ENCODE measurements at places on chromosomes 13 and 19.

GRCh38 chr13:46605825-46606554, 53.0 kb downstream of the LRCH1 start:
- DNase-seq = no peak

DNA sequence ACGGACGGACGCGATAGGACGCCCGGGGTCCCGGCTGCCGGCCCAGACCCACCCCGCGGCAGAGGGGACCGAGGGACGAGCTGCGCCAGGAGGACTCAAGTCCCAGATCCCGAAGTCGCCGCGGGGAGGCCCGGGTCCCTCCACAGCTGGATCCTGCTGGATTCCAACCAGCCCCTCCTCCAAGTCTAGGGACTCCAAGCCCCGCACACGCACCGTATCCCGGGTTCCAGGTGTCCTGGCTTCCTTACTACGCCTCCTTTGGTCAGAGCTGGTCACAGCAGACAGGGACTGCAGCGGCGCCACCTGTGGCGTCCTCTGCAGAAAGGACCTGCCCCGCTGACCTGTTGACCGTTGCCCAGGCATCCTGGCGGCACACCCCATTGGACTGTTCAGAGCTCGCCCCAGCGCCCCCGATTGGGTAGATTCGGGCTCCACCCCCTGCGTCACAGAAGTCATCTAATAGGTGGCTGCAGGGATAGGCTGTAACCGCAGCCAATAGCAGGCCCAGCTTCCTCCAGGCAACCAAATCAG, 29.0 kb upstream of the ZNF709 start:
- no peak for DNase-seq

DNA sequence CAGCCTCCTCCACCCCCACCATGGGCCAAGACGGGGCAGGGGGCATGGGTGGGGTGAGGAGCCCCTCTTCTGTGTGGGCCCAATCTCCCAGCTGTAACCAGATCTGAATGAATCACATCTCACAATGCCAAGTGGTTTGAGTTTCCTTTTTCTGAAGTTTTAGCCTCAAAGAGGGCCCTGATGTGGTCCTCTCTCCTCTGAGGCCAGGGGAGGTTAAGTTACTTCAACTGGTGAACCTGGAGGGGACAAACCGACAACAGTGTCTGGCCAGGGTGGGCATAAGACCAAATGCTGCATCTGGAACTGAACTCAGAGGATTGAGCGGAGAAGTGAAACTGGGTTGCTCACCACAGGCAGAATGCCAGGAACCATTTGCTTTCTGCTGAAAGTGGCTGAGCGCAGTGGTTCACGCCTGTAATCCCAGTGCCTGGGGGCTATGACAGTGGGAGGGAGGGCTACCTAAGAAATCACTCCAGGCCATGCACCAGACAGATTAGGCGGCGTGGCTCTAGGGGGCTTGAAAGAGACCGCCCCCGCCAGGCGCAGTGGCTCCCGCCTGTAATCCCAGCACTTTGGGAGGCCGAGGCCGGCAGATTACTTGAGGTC, 15.4 kb upstream of the IRGC start:
- DNase-seq = peak; percentile 83

DNA sequence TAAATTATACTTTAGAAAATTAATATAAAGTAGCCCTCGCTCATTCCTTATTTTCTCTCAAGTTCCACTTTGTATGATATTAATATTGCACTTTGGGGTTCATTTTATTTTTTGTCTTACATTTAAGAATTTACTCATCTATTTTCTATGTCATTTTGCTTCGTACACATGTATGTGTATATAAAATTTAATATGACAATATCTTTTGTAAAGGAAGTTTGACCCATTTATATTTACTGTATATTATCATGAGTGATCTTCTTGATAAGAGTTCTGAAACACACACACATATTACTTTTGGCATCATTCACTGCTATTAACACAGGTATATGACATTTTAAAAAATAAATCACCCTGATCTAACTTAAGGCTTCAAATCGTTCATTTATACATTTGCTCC, 83.1 kb downstream of the IRS2 start:
- no peak for DNase-seq

- DNase-seq = peak; percentile 37
Observed at GRCh38 chr13:59950266-59950665, 213.5 kb downstream of the DIAPH3 start.

DNA sequence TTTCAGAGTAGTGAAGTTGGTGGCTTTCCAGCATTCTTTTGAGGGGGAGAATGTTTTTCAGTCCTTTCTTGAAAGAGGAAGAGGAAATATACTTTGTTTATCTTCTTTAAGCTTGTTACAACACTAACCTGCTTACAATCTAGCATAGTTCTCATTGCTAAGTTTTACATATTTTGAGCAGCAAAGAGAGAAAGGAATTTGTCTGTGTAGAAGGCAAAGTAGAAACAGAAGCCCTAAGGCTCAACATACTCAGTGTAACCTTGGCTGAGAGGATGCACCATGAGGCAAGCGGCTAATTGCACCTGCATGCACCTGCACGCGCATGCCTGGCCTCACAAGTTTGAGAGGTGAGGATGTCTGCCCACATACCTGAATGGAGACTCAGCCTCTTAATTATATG, 2.2 kb downstream of the FRY start:
- DNase-seq = no peak

DNA sequence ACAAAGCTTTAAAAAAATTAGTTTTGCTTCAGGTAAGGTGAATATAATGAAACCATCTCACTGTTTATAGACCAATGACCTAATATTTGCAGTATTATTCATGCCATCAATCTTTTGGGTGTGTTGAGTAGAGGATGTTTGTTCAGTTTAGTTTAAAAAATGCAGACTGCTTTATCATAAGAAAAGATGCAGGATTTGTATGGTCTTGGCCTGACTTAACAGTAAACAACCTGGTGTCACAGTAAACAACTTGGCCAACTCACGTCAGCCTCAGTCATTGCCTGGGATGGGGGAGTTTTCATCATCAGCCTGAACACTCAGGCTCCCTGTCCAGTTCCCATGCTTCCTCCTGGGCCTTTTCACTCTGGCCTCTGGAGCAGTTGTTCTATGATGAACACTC, 55.1 kb downstream of the LMO7 start:
- DNase-seq = no peak

- DNase-seq = no peak
Observed at GRCh38 chr19:29526730-29527499, 1.1 kb downstream of the VSTM2B start.

DNA sequence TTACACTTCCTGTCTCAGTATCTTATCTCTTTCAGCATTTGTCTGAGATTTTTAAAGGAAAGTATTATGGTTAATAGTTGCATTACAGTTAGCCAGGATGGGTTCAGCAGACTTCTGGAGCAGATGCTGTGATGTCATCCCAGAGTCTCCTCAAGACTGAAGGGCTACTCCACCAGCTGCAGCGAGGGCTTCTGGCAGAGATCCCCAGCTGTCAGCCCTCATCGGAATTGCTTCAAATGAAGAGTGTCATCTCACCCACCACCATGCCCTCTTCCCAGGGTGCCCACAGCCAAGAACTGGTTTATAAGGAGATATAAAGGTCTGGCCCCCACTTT, 84.4 kb downstream of the FAM216B start:
- DNase-seq = no peak

DNA sequence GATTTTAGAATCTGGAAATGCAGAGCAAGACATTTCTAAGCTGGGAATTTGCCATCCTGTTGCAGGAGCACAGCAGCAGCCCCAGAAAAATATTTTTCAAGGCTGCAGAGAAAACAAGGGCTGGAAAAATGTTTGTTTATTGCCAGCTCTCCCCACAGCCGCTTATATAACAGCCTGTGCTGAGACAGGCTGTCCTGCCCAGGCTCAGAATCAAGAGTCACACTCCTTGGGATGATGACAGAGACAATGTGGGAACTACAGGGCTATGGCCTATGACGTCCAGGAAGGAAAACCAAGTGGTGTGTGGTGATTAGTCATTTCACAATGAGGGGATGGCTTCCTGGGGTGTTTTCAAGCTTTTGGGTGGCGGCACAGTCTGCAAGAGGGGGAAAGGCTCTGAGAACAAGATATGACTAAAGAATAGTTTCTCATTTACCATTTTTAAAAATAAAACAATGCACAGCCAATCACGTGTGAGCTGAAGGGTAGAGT, 136.3 kb upstream of the SERP2 start:
- DNase-seq = peak; percentile 95

DNA sequence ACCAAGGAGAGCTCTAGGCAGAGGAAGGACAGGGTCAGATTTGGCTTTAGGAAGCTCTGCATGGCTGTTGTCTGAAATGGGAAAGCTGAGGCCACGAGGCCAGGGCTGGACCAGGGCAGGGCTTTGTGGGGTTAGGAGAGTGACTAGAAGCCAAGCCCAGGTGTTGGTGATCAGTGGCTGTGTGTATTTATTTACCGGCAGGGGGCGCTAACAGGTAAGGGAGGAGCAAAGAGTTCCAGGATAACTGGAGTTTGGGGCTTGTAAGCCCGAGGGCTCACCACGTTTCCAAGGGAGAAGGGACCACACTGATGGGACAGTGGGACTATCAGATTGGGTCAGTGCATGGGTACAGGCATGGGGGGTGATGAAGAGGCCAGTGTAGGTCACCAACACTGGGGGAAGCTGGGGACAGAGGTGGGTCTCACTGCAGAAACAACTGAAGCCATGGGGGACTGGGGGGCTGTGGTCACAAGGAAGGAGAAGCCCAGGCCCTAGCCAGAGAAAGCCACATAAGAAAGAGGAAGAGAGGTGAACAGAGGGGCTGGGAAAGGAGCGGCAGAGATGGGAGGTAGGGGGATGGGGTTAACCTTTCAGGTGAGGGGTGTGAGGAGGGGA, 3.9 kb downstream of the TMEM147 start:
- DNase-seq = peak; percentile 59

- DNase-seq = no peak
Observed at GRCh38 chr19:41708481-41708880, at the start of gene CEACAM5. Gene CEACAM5 (plus strand): TSS chr19:41708626. CDS start chr19:41708732, 106 bp downstream.

DNA sequence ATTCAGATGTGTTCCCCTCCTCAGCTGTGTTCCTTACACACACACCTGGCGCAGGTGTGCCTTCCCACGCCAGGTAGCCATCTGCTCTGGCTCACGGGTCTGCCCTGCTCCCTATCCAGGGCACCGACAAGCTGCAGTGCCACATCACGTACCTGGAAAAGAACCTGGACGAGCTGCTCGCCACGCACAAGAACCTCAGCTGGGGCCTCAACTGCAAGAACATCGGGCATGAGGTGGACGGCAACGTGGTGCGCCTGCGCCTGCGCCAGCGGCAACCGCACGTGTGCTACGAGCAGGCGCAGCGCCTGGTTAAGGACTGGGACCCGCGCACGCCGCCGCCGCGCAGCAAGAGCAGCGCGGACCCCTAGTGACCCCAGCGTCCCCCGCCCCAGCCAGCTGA, 26.5 kb upstream of the CASP14 start:
- DNase-seq = no peak

DNA sequence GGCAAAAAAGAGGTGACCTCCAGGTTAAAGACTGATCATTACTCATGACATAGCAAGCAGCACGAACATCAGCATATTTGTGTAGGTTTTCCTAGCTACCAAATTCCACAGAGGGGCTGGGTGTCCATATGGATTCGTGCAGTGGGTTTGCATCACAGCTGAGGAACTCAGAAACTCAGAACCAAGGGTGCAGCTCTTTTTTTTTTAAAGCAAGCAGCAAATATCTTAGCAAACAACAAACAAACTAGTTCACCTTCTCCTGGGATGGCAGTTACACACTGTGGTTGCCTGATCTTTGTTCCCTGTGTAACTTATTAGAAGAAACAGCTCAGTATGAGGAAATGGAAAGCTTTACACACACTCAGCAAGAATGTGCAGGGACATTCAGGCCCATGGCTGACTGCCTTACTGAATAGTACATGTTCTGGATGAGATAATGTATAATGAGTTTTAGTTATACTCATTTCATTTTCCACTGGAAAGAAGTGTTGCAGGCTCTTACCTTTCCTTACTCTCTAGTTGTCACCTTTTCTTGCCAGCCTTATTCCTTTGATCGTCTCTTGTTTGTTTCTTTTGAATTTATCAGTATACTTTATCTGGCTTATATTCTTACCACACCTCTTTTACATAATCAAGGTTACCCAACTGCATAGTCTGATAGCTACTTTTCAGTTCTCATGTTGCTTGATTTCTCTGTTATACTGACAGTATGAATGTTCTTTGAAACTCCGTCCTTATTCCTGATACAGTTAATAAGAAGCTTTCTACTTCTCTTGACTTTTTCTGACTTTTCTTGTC, 4.3 kb downstream of the NDFIP2 start:
- DNase-seq = peak; percentile 86

- no peak for DNase-seq
Observed at GRCh38 chr19:29446361-29446760, 79.4 kb upstream of the VSTM2B start.

GRCh38 chr13:36418022-36418805, 14.1 kb upstream of the CCNA1 start:
- peak; percentile 73 for DNase-seq

- no peak for DNase-seq
Observed at GRCh38 chr13:32041429-32041828, 9.9 kb downstream of the FRY start.

DNA sequence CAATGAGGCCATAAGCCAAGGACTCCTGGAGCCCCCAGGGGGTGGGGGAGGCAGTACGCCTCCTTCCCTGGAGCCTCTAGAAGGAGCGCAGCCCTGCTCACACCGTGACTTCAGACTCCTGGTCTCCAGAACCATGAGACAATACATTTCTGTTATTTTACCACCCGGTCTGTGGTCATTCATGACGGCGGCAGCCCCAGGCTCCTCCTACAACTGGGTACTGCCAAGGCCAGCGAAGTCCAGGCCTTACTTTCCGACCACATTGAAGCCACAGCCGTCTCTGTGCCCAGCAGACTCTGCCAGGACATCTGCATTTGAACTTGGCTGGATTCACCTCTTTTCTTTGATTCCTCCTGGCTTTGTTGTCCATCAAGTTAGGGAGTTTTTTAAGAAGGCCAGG, 10.5 kb downstream of the GNG7 start:
- no peak for DNase-seq

DNA sequence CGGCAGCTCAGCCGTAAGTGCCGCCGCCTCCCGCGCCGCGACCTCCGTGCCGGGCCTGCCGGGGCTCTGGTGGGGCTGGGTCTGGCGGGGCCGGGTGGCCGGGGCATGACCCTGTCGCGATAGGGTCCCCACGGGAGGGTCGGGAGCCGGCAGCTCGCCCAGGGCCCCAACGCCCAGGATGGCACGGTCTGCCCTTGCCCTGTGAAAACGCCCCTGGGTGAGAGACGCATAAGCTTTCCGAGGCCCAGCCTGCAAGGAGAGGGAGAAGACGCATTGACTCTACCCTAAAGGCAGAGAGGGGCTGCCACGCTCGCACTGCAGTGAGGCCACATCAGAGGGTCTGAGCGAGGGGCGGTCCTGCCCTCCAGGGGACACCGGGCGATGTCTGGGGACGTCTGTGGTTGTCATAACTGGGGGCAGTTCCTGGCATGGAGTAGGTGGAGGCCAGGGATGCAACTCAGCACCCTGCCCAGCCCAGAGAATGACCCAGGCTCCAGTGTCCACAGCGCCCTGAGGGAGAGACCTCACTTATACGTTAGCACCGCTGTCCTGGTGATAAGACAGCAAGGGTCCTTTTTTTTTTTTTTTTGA, 539 bp downstream of the ZNF554 start:
- no peak for DNase-seq

DNA sequence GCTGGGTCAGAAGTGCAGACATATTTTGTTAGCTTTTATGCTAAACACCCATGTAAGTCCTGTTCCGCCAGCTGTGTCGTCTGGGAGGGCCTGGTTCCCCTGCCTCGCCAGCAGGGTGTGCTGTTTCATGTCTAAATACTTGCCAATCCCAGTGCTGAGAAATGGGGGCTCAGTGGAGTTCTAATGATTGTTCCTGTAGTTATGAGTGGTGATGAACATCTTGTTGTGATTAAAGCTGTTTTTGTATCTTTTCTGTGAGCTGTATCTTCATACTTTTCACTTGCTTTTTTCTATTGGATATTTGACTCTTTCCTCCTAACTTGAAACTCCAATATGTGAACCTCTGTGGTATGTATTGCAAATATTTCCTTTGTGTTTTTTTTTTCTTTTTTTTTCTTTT, 32.7 kb downstream of the KDM4B start:
- peak; percentile 67 for DNase-seq

Measured in astrocyte of the spinal cord (primary cell).